ENCODE measurements at places on chromosomes 7 and 10.

DNA sequence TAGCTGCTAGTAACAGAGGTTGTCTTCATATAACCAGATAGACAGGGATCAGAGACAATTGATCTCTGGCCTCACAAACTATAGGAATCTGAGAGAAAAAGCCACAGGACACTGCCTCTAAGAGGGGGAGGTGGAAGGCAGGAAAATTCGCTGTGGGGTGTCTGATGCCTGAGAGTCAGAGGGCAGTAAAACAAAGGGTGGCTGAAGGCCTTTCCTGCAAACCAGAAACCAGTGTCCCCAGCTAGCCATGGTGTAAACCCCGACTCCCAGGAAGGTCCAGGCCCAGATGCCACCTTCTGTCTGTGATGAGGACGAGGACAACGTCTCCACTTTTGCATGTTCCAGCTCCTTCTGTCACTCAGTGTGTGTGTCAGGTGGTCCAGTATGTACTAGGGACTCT is 215.1 kb downstream of the ADARB2 start:
- no peak for DNase-seq

DNA sequence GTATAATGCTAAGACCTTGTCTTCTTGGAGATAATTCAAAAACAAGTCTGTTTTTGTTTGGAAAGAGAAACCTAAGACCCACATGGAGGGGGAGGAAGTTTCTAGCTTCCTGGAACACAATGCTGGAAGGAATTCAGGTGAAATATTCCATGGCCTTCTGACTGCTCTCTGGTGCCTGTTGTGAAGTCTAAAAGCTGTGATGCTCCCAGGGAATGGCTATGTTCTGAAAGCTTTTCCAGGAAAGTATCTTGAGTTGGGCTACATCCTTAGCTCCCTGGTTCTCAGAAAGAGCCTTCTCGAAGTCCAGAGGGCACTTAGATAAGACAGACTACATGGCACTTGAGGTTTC is 12.5 kb upstream of the PFKP start:
- DNase-seq = peak; percentile 48

DNA sequence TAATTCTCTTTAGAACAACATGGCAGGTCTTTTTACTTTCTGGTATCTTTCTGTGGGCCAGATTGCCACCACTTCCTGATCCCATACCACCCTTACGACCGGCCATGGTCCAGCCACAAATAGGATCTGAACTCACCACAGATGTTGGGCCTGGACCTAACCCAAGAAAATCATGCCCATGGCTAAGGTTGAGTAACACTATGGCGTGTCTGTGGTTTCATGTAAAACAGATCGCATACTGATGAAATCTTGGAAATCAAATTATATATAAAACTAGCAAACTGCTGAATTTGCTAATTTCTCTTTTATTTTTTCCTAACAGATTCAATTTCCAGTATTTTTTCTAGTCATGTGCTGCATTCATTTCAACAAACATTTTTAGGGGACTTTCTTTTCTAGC is 77.2 kb downstream of the CH25H start:
- DNase-seq = peak; percentile 97

DNA sequence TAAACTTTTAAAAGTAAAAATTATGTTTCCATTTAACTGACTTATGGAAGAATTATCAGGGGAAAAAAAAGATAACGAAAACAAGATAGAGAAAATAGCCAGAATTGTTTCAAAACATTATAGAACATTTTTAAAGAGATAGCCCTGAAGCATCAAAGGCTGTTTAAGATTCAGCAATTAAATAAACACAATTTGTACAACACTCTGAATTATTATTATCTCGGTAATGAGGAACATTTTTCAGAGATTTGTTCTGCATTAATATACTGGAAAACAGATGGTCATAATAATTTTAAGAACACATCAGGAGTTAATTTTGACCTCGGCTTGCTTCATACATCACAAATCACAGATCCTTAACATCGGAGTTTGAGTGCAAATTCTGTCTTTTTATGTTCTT is 643.8 kb downstream of the SORCS1 start:
- DNase-seq = peak; percentile 1

- no peak for DNase-seq
These were observed 1584.4 kb upstream of the LRRTM3 start for GRCh38 chr10:65341323-65341925.

GRCh38 chr10:97737770-97738265 is 890 bp downstream of the ZFYVE27 start:
- no peak for DNase-seq

DNA sequence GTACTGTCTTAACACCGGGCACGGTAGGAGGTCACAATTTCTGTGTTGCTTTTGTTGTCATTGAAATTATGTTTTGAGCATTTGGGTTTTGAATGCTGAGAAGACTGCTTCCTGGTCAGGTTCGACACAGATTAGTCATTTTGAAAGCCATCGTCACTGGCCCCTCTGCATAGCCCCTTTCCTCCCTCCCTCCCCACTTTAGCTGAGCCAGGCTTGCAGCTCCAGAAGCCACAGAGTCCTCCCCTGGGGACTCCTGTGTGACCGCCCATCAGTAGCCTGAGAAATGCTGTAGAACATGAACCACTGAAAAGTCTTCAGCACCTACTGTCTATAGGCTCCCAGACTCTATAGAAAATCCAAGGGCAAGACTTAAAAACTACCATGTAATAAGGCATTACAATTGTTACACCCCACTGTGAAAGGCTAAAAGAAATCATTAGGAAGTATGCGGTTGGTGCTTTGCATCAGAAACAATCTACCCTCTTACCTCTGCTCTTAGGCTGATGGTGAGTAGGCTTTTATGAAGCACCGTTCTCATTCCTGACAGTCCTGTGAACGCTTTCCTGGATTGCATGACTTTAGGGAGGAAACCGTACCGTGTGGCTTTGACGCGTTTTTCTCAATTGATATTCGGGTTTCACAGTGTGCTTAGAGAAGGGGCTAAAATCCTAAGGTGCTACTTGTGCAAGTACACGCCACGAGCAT is 24.8 kb downstream of the JCAD start:
- no peak for DNase-seq

DNA sequence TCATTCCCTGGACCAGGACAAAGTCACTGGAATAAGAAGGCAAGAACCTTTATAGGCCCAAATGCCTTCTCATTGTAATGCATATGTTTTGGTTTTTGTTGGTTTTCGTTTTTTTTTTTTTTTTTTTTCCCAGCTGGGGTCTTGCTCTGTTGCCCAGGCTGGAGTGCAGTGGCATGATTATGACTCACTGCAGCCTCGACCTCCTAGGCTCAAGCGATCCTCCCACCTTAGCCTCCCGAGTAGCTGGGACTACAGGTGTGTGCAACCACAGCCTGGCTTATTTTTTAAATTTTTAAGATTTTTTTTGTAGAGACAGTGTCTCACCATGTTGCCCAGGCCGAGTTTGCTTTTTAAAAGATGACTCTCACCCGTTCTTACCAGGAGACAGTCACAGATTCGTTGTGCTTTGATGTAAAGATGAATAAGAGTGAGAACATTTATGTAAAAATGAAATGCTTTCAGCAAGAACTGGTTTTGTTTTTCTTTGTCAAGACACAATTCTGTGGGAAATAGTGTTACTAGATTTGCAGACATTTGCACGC is 7.6 kb downstream of the IQCE start:
- no peak for DNase-seq

GRCh38 chr7:23385140-23385539 is 85.2 kb downstream of the IGF2BP3 start:
- DNase-seq = no peak

GRCh38 chr7:76165973-76166403 is 35.7 kb upstream of the SRRM3 start:
- no peak for DNase-seq

DNA sequence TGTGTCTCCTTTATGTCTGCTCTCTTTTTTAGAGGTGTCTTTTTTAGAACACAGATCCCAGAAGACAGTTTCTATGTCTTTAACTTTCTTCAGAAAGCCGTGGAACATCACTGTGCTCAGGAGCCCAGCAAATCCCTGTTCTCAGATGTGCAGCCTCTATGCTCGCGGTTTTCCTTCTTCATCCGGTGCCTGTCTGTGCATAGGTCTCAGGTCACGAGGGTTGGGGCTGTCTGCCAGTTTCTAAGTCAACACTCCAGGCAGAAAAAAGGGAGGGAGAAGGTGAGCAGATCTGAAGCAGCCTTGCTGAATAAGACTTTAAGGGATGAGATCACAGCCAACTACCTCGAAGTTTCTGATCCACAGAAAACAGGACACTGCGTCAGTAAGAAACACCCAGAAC is 68.5 kb downstream of the CRTAC1 start:
- DNase-seq = no peak

DNA sequence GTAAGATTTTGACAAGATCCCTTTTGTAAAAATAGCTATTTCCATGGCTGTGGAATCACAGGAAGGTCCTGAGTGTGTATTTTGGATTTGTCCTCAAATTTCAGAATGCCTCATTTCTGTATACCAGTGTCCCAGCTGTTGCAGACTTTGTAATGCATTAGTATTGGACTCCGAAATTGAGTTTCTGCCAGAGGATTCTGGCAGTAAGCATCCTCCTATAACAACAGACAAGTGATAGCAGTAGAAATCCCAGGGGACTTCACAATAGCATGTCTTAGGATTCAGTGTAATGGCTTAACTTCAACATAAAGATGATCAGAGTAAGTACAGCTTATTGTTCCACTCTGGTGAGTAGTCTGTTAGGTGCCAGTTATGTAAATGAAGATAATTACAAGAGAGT is 104.6 kb downstream of the FOXP2 start:
- DNase-seq = peak; percentile 57
